ENCODE measurements at places on chromosomes 6 and 20. TPM values are rescaled to one million over a fixed set of nuclear protein-coding genes. Genes with fewer than 3 reads are reported as not detected.
A peak's percentile ranks its signal among the peaks of the same experiment; 100 is the strongest.

- no peaks in the 10 kb centered on the region for H3K36me3 ChIP-seq
- peaks cover 56% of the 10 kb centered on the region for H3K4me1 ChIP-seq
- peak overlapping the region; percentile 28 for H3K4me3 ChIP-seq
Measured at GRCh38 chr6:129645106-129645829, 64.7 kb downstream of the ARHGAP18 start.

Gene PTK6
- 0.13 TPM for total RNA-seq

GRCh38 chr6:37582306-37582705, 82.6 kb upstream of the CCDC167 start:
- no peak for DNase-seq
- no peaks in the 10 kb centered on the region for H3K36me3 ChIP-seq
- no peak overlapping the region for H3K27ac ChIP-seq
- H3K27me3 ChIP-seq, result peaks cover 9% of the 10 kb centered on the region

DNA sequence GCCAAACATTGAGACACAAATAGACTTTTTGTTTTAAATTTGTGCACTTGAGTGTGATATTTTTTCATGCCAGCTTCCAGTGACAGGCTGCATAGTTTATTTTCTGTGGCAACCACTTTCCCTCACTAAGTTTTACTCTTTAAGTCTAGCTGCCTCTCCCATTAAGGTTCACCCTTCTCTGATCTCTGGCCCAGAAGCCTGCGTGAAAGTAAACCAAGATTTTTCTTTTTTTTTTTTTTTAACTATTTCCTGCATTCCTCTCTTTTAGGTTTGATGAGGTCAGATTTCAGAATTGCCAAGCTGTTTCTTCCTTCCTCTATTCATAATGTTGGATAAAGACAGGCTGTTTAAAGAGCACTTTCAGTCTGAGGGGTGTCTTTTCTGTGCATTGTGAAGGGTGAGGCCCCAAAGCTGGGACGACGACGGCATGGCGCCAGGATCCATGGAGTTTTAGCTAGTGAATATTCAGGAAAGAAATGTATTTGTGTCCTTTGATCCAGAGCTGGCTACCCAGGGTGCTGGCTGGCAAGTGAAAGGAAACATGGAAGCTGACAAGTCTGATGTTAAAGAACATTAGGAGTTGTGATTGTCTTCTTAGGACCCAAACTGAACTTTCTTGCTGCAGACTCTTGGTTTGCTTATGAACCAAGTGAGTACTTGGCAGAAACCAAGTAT, 50.7 kb downstream of the DOK5 start:
- H3K36me3 ChIP-seq, result peaks cover 3% of the 10 kb centered on the region
- peak overlapping the region; percentile 28 for H3K27ac ChIP-seq
- no peak overlapping the region for H3K4me3 ChIP-seq
- H3K4me1 ChIP-seq, result peaks cover 7% of the 10 kb centered on the region
- H3K27me3 ChIP-seq, result no peaks in the 10 kb centered on the region

Gene ENPP1
- total RNA-seq, result 21.1 TPM

Measured in osteocyte (in vitro differentiated cells).